ENCODE measurements at places on chromosomes 7 and 10. TPM values are rescaled to one million over a fixed set of nuclear protein-coding genes. Genes with fewer than 3 reads are reported as not detected.

The DENND2A gene
- total RNA-seq, result 15.6 TPM

The GBX1 gene
- not detected for total RNA-seq

The GFRA1 gene
- total RNA-seq, result 1.6 TPM

The SPDYE5 gene
- total RNA-seq, result not detected

The GIMAP4 gene
- 0.28 TPM for total RNA-seq

The BPGM gene
- total RNA-seq, result 30.0 TPM

The LSM8 gene
- 35.4 TPM for total RNA-seq

The SEPHS1 gene
- total RNA-seq, result 27.4 TPM

The GTF2IRD1 gene
- total RNA-seq, result 9.9 TPM

The ADCYAP1R1 gene
- not detected for total RNA-seq

The KIF20B gene
- 3.0 TPM for total RNA-seq

The PNLIP gene
- not detected for total RNA-seq

Data from smooth muscle cell of bladder (primary cell).